Liver (tissue), 10 donors: ENCODE measurements at places on chromosomes 5 and 9.

DNA sequence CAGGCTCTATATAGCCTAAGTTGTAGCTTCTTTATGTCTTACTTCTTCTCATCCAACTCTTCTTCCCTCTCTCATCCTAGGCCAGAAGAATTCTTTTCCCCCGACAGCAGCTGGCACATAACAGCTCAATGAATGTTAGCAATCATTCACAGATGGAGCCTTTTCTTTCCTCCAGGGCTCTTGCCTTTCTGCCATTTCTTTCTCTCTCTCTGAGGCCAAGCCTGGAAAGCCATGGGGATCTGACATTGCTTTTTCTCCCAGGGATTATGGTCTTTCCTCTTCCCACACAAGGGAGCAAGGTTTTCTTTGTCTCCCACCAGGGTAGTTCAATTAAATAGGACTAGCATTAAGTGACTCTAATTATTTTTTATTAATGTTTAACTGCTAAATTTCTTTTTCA lies 20.5 kb downstream of the SMIM15 start:
- H3K4me1 ChIP-seq = no peaks in the 10 kb centered on the region
- no peak overlapping the region for H3K27ac ChIP-seq
- DNase-seq = no peak
- H3K36me3 ChIP-seq = no peaks in the 10 kb centered on the region
- H3K27me3 ChIP-seq = no peaks in the 10 kb centered on the region
- no peak overlapping the region for H3K4me3 ChIP-seq

GRCh38 chr9:14838701-14839100 lies 71.5 kb downstream of the FREM1 start:
- no peak for DNase-seq
- no peaks in the 10 kb centered on the region for H3K27me3 ChIP-seq
- H3K4me3 ChIP-seq = no peak overlapping the region

DNA sequence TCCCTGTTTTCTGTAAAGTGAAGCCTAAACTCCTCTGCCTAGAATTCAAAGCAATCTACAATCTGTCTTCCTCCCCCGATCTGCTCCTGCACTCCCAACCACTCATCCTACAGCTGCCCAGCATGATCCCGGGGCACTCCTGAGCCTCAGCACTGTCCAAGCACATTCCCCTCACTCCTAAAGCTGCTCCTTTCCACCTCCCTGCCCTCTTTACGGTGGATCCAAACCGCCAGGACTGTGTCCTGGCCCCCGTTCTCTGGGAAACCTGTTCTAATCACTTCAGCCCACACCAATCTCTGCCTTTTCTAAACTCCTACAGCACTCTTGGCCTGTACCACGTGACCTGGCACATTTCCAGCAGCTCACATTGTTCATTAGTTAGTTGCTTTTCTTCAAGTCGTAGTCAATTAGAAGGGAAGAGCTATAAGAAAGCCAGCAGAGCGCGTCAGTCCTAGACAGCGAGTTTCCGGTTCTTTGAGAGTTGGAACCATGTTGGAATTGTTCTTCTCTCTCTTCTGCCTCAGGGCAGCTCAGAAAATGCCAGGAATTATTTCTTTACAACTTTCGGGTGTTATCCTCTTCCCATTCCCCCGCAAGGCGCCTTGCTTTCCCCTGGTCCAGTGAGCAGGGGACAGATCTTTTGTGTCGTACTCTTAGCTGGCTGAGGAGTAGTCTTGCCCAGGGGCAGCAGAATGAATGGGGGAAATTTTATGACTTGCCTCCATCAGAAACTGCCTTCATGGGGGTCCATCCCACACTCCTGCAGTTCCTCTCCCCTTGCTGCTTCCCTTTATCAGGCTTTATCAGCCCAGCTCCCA lies 60.7 kb downstream of the NRG2 start:
- peaks cover 8% of the 10 kb centered on the region for H3K27me3 ChIP-seq
- no peak for DNase-seq
- H3K4me3 ChIP-seq = no peak overlapping the region

DNA sequence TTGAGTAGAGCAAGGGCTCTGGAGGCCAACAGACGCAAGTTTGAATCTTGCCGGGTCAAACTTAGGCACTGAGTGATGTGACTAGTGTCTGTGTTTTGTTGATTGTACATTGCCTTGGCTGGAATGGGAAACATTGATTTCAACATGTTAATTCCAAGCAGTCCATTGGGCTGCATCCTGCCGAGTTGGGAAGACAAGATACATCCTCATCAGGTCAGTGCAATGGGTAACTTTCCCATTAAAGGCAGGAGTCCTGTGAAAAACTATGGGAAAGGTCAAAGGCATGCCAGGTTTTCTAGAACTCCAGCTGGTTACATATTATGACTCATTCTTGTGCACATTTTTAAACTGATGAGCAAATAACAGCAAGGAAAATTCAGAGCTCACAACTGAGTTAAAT lies 126.5 kb upstream of the ABCA1 start:
- H3K27ac ChIP-seq = no peak overlapping the region
- H3K36me3 ChIP-seq = no peaks in the 10 kb centered on the region
- no peak for DNase-seq
- no peak overlapping the region for H3K4me3 ChIP-seq
- H3K4me1 ChIP-seq = no peaks in the 10 kb centered on the region

DNA sequence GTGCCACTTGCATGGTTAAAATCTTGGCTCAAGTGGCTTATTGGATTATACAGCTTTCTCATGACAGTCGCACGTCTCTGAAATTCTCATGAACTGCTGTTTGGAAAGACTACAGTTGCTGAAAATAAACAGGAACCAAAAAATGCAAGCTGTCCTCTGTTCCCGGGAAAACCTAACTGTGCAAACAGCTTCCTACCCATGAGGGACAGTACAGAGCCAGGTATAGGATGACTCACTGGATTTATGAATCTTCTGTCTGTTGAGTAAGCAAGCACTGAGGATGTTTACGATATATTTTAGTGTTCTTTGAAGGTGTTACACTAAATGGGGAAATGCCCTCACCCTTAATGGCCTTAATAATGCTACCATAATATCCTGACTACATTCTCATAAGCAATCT lies 380.3 kb upstream of the TNC start:
- H3K4me1 ChIP-seq = peaks cover 11% of the 10 kb centered on the region
- H3K27me3 ChIP-seq = no peaks in the 10 kb centered on the region
- no peaks in the 10 kb centered on the region for H3K36me3 ChIP-seq
- H3K4me3 ChIP-seq = no peak overlapping the region
- no peak overlapping the region for H3K27ac ChIP-seq

DNA sequence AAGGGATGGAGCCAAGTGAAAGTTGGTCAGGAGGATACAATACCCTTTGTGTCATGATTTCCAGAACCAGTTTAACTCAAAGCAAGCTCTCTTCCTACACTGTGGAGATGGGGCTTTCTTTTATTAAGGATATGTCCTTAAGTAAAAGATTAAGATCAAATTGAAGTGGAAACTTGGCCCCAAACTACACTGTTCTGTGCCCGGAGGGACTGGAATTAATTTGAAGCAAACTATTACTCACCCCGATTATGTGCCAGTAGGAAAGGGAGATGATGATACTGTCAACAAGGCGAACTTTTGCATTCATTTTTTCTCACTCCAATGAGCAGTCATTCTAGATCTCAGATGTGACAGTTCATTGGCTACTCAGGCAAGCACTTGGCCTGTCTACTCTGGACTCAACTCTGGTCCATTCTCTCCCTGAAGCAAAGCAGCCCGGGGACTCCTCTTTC lies 186.7 kb downstream of the NTRK2 start:
- H3K27me3 ChIP-seq = no peaks in the 10 kb centered on the region
- DNase-seq = no peak
- H3K4me3 ChIP-seq = no peak overlapping the region
- no peaks in the 10 kb centered on the region for H3K36me3 ChIP-seq

- no peak overlapping the region for H3K27ac ChIP-seq
- peak; percentile 68 for DNase-seq
- no peaks in the 10 kb centered on the region for H3K36me3 ChIP-seq
- no peaks in the 10 kb centered on the region for H3K27me3 ChIP-seq
These were observed 54.4 kb downstream of the GNAQ start for GRCh38 chr9:77977210-77977611.

DNA sequence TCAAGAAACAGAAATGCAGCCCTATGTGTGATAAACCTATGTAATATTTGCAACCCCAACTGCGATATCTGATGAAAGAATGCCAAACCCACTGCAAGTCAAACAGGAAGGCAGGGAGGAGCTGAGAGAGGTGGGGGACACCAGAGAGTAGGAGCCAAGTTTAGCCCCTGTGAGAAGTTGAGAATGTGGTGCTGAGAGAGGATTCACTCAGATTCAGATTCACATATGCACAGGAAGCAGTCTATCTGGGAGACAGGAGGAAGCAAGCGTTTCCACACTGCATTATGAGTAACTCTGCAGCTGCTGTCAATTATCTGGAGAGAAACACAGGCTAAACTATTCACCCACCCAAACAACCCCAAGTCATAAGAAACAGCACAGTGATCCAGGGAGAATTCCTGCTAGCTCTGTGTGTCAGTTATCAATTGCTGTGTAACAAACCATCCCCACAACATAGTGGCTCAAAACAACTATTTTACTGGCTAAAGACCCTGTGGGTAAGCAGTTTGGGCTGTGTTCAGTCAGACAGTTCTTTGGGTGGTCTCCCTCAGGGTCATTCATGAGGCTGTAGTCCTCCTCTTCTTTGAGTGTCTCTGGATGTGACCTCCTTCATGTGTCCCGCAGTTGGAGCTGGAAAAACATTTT lies 161.9 kb upstream of the RAI14 start:
- no peak overlapping the region for H3K4me3 ChIP-seq
- H3K4me1 ChIP-seq = peaks cover 6% of the 10 kb centered on the region
- no peak for DNase-seq
- H3K27ac ChIP-seq = no peak overlapping the region
- H3K36me3 ChIP-seq = no peaks in the 10 kb centered on the region

- no peaks in the 10 kb centered on the region for H3K36me3 ChIP-seq
- DNase-seq = no peak
- no peak overlapping the region for H3K27ac ChIP-seq
- H3K4me3 ChIP-seq = no peak overlapping the region
- H3K27me3 ChIP-seq = no peaks in the 10 kb centered on the region
These were observed 105.2 kb upstream of the RAI14 start for GRCh38 chr5:34550964-34551363.

GRCh38 chr5:80082731-80083100 lies 47.6 kb downstream of the THBS4 start:
- H3K27me3 ChIP-seq = no peaks in the 10 kb centered on the region
- no peaks in the 10 kb centered on the region for H3K4me1 ChIP-seq
- no peaks in the 10 kb centered on the region for H3K36me3 ChIP-seq
- DNase-seq = peak; percentile 54

GRCh38 chr5:3056866-3057265 lies 305.4 kb upstream of the IRX2 start:
- H3K36me3 ChIP-seq = no peaks in the 10 kb centered on the region
- no peaks in the 10 kb centered on the region for H3K27me3 ChIP-seq
- no peak overlapping the region for H3K27ac ChIP-seq
- no peaks in the 10 kb centered on the region for H3K4me1 ChIP-seq
- DNase-seq = no peak

- no peak overlapping the region for H3K4me3 ChIP-seq
- no peaks in the 10 kb centered on the region for H3K36me3 ChIP-seq
- H3K4me1 ChIP-seq = peaks cover 6% of the 10 kb centered on the region
- no peak for DNase-seq
- no peaks in the 10 kb centered on the region for H3K27me3 ChIP-seq
These were observed 68.9 kb upstream of the EQTN start for GRCh38 chr9:27365707-27366376.

DNA sequence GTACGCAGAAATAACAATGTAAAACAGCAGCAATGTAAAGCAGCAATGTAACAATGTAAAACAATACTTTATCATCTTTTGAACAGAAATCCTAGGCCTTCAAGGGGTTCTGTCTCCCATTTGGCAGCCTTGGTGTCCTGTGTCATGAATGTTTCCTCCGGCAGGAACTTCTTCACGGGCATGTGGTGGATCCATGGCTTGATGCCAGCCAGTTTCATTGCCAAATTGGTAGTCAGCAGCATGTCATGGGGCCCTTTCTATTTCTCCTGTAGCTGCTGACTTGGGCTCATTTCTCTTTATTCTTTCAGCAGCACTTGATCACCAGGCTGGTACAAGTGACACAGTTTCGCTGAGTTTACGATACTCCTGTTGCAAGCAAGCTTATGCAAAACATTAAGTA lies 275.3 kb downstream of the HTR1A start:
- H3K27ac ChIP-seq = no peak overlapping the region
- no peaks in the 10 kb centered on the region for H3K36me3 ChIP-seq
- no peaks in the 10 kb centered on the region for H3K27me3 ChIP-seq

- H3K4me1 ChIP-seq = no peaks in the 10 kb centered on the region
- no peak overlapping the region for H3K4me3 ChIP-seq
- DNase-seq = no peak
- peaks cover 2% of the 10 kb centered on the region for H3K27me3 ChIP-seq
These were observed 2.9 kb upstream of the FAM163B start for GRCh38 chr9:133612051-133612450.

DNA sequence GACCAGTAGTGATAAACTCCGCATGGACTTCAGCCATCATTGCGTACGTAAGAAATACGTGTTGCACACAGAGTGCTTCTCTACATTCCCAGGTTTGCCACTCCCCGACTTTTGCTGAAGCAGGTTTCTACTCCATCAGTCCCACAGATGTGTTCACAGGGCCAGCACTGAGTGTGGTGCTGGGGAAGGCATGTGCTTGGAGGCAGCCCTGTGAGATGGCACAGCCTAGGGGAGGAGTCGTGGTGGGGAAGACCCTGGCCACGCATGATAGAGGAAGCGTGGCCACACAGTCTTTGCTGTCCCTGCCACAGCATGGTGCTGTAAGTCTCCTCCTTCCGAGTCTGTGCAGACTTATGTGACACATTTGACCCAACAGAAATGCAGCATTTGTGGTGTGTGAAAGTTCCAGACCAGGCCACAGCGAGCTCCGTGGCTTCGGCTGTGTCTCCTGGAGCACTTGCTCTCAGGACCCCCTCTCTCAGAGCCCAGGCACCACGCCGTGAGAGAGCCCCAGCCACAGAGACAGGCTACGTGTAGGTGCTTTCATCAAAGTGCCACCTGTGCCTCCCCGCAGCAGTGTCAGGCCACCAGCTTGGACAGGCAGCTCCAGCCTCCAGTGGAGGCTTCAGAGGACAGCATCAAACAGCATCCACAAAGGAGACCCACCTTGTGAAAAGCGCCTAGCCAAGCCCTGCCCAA lies 197.8 kb downstream of the AUH start:
- H3K36me3 ChIP-seq = no peaks in the 10 kb centered on the region
- no peaks in the 10 kb centered on the region for H3K4me1 ChIP-seq
- H3K4me3 ChIP-seq = no peak overlapping the region

GRCh38 chr5:143733665-143734455 lies 78.1 kb upstream of the HMHB1 start:
- no peaks in the 10 kb centered on the region for H3K27me3 ChIP-seq
- H3K36me3 ChIP-seq = no peaks in the 10 kb centered on the region
- no peak overlapping the region for H3K4me3 ChIP-seq
- H3K27ac ChIP-seq = no peak overlapping the region

GRCh38 chr5:90557871-90558270 lies 726 bp upstream of the ADGRV1 start:
- peaks cover 10% of the 10 kb centered on the region for H3K4me1 ChIP-seq
- no peak for DNase-seq
- H3K36me3 ChIP-seq = no peaks in the 10 kb centered on the region
- peak overlapping the region; percentile 49 for H3K4me3 ChIP-seq
- peaks cover 19% of the 10 kb centered on the region for H3K27me3 ChIP-seq

DNA sequence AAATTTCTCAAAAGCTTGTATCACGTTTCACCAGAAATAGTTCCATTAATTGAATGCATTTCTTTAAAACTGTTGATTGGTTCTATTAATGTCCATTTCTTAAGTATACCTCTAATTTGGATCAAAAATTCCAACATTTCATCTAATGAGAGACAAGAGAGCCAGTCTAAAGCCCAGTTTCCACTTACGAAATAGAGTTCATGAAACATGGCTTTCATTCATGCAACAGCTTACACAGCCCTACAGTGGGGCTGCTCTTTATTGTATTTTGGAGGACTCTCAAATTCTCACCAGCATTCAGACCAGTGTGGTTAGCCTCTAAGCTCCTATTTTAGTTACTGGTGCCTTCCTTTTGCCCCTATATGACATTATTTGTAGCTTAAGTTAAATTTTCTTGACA lies 566.9 kb upstream of the RGMB start:
- no peaks in the 10 kb centered on the region for H3K36me3 ChIP-seq
- H3K27ac ChIP-seq = no peak overlapping the region
- H3K4me3 ChIP-seq = no peak overlapping the region
- H3K27me3 ChIP-seq = no peaks in the 10 kb centered on the region
